Colonic mucosa (tissue), 4 donors: ENCODE measurements at places on chromosomes 1 and 21. TPM values are rescaled to one million over a fixed set of nuclear protein-coding genes. Genes with fewer than 3 reads are reported as not detected.
A peak's percentile ranks its signal among the peaks of the same experiment; 100 is the strongest.

DNA sequence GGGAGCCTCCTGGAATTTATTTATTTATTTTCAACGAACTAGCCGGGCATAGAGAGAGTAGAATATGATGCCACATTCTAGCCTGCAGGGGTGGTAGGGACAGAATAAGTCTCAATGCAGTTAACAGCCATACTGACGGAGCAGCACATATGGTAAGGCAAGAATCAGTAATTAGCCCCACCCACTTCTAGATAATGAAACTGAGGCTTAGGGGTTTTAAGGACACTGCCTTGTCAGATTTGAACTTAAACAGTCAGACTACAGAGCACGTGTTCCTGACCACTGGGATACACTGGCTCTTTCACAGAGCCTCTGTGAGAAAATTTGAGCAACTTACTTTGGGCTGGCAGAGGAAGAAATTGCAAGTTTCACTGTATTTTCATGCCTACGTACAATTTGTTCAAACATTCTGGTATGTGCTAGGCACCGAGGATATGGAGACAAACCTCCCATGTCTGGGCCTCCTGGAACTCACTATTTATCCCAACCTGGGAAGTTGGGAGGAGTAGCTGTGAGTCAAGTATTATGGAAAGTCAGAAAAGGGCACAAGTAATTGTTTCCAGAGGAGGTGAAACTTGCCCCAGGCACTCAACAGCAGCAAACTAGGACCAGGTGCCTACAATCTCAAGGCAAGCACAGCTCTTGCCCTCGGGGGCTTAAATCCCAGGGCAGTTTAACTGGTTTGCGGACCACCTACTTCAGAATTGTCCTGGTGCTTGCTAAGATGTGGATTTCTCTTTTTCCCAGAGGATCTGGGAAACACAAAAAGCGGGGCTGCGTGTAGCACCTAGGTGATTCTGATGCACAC lies 1.6 kb upstream of the CLIC4 start:
- no peak for DNase-seq

- DNase-seq = no peak
Observed at GRCh38 chr1:165351863-165352441, 4.6 kb downstream of the LMX1A start.

DNA sequence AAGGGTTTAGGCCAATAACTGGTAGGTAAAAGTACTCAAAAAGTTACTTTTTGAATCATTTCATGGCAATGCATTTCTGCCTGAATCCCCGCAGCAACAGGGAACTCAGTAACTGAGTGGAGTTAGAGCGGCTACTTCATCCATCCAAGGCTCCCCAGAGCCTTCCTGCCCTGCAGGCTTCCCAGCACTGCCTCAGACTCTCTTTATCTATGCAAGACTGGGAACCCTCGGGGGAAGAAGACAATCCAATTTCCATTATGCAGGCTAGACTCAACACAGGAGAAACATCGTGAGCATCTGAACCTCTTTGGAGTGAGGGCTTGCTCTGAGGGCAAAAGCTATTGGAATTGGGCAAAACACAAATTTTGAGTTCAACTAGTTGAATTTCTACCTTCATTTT lies 23.1 kb downstream of the ZMYND12 start:
- no peak for DNase-seq

DNA sequence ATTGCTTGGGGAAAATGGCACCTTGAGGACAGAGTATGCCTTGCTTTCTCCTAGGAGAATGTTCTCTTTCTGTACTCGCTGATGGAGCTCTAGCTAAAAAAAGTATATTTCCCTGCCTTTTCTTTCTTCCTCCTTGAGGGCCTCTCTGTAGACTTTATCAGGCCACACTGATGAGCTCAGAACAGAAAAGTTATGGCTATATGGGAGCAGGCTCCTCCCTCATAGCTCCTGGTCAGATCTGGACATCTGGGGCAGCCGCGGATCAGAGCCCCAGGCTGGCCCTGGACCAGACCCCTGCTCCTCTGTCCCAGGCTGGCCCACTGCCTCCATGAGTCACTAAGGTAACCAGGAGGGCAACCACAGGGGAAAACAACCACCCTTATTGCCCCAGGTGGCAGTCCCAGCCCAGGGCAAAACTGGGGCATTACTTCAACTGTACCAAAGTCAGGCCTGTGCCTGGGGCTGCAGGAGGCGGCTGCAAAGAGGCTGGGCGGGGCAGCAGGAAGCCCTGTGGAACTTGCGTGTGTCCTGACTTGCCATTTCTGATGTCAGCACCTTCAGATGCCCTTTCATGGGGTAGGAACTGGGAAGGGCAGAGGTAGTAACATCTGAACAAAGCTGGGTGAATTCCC lies 26.3 kb upstream of the ZNF648 start:
- DNase-seq = no peak

DNA sequence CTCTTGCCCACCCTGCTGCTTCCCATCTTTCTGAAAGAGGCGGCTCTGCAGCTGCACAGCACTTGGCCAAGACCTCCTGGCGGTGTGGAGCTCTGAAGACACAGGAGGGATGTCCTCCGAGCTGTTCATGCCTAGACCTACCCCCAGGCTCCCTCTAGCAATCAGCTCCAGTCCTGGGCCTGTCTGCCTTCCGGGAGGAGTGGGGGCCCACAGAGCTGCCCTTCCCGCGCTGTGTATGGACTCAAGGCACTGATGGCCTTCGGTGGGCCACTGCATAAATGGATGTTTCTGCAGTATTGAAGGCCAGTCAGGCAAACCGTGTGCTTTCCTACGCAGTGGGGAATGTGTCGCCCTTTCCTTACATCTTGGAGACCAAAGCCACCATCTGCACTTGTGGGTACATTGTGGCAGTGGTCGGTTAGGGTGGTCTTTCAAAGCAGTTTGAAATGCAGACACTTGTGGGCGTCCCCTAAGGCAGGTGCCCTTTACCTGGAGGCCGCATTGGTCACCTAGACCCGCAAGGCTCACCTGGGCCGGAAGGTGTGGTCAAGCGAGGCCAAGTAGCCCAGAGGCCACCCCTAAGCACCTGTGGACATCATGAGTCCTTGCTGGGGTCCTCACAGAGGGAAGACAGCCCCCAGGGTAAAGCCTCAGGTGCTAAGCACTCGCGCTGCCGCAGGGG lies 912 bp upstream of the PKNOX1 start:
- no peak for DNase-seq

GRCh38 chr21:37032293-37032692 lies 25.8 kb downstream of the RIPPLY3 start:
- no peak for DNase-seq

DNA sequence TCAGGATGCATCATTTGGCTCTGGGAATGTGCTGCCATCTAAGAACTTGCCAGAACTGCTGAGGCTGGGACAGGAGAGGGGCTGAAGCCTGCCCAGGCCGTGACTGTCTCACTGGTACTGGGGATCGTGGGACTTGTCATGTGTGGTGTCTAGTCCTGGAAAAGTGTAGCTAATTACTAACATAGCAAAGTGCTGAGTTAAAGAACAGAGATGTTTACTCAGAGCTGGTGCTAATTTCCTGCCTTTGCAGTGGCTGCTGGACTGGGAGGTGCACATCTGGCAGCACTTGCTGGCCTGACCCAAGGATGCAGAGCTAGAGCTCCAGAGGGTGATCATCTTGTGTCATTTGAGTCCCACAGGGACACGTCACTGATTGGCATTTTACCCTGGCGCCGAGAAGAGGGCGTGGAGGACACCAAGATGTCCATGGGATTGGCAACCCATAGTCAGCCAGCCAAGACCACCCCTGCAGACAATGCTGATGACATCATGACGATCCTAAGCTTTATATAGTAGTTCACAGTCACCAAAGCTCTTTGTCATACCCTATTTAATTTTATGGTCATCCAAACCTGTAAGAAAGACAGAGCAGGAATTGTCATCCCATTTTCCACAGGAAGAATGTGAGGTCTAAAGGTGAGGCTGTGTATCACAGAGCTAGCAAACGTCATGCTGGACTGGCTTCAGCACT lies 110.1 kb upstream of the SLC44A3 start:
- no peak for DNase-seq

Gene SYDE2
- 14.6 TPM for total RNA-seq

Gene SYF2
- total RNA-seq = 38.8 TPM

DNA sequence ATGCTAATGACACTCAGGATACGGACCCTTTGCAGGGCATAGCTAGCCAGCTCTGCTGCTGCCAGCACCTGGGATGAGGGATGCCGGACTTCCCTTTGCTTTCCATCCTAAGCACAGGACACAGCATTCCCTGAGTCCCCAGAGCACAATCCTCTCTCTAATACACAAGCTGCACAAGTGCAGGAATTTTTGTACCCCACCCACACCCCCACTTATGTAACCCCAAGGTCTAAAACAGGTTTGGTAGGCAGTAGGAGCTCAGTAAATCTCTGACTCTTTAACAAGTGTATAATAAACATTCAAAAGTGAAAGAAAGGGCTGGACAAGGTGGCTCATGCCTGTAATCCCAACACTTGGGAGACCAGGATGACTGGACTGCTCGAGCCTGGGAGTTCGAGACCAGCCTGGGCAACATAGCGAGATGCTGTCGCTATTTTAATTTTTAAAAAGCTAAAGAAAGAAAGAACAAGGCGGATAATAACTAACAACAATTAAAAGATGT lies 42.2 kb upstream of the IGSF3 start:
- DNase-seq = no peak

Gene PKLR
- 2.9 TPM for total RNA-seq

DNA sequence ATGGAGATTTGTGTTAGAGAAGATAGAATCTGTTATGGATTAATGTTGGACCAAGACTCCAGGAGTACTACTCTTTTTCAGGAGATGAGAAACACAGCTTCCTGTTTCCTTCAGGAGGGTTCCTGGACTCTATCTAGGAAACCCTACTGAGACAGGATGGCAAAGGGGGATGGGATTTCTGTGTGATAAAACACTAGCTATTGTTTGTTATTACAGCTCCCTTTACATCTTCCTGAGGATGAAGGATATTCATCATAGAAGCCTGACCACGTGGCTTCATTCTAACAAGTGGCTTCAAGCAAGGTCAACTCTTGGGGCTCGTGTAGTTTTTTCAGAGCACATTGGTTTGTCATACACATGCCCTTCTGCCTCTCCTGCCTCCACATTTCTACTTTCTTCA lies 33.3 kb downstream of the RGL1 start:
- DNase-seq = no peak

GRCh38 chr21:45889961-45890360 lies 91.6 kb upstream of the COL6A1 start:
- DNase-seq = no peak

Gene GOLT1A
- 13.6 TPM for total RNA-seq

Gene ZSWIM5
- 9.0 TPM for total RNA-seq

DNA sequence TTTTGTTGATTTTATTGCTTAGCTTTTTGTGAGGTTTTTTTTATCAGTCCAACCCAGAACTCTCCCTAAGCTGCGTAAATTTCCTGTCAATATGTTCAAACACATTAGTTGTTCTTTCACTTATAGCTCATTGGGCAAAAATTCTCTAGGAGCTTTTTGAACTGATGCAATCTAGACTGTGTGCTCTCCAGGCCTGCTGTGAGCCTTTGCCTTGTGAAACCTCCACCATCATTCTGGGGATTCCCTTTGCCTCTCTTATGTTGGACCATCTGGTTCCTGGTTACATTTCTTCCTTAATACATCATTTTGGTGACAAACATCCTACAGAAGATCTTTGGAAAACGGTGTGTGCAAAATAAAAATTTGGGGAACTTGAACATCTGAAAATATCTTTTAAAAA lies 247.2 kb downstream of the LRRC7 start:
- DNase-seq = no peak

- DNase-seq = no peak
Observed at GRCh38 chr1:220457957-220458609, 69.9 kb upstream of the MARK1 start.

GRCh38 chr1:67084765-67085318 lies 30.9 kb upstream of the SLC35D1 start:
- DNase-seq = no peak

Gene TRIM67
- total RNA-seq = not detected

GRCh38 chr1:201712387-201713085 lies 116.4 kb upstream of the IPO9 start:
- DNase-seq = no peak

DNA sequence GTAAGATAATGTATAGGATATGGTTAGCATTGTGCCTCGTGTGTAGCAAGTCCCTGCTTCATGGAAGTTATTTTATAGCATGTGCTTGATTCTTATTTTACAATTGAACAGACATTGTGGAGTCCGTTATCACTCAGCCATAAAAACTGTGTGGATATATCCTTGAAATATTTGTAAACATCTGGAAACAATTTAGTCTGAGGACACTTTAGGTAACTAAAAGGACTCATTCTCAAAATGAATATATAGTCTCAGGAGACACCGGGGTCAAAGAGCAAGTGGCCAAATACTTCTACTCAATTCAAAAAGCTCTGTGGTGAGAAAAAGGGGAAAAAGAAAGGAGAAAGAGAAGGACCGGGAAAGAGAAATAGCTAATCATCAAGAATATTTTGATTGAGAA lies 23.7 kb downstream of the PRRX1 start:
- DNase-seq = no peak

Gene TBX15
- not detected for total RNA-seq

DNA sequence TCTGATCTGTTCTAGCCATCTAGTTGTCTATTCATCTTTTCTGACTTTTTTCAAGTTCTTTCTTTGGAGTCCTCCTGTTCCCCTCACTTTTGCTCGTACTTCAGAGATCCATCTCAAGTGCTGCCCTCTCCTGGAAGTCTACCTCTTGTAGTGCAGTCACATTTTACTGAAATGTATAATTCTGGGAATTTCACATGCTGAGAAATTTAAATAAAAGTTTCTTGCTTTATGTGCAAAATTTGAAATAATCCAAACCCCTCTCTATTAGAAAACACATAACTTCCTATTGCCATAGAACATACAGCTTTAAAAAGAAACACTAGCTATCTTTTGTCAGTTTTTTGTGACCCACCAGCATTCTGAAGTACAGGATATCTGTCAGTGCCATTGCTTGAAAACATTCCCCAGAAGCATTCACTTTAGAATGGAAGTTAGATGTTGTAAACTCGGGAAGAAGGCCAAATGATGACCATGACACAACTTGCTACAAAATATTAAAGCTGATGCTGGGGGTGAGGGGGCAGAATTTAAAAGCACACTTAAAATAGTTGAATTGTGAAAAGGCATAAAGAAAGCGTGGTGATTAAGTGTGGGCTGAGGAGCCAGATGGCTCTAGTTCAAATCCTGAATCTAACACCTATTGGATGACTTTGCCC lies 22.0 kb downstream of the RLF start:
- DNase-seq = no peak

Gene NVL
- 51.5 TPM for total RNA-seq

DNA sequence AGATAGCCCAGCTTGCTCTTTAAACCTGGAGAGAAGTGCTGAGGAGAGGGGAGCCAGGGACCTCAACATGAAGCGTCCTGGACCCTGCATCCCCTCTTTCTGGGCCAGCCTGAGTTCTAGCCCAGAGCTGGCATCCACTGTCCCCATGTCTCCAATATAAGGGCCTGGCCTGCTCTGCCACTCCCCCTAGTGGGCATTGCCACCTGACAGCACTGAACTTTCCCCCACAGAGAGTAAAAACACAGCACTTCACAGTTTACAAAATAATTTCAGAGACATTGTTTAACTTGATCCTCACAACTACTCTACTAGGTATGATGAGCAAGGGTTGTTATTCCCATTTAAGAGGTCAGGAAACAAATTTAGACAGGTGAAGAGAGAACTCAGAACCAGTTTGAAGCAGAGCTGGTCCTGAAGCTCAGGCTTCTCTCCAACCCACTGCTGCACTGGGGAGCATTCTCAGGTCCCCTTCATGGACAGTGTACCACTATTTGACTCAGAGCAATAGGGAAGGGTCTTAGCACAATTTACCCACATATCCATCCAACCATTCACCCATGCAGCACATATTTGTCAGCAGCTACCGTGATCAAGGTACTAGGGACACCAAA lies 151.2 kb downstream of the DMRTA2 start:
- peak; percentile 49 for DNase-seq
